ENCODE measurements at places on chromosomes 3 and 15. TPM values are rescaled to one million over a fixed set of nuclear protein-coding genes. Genes with fewer than 3 reads are reported as not detected.

DNA sequence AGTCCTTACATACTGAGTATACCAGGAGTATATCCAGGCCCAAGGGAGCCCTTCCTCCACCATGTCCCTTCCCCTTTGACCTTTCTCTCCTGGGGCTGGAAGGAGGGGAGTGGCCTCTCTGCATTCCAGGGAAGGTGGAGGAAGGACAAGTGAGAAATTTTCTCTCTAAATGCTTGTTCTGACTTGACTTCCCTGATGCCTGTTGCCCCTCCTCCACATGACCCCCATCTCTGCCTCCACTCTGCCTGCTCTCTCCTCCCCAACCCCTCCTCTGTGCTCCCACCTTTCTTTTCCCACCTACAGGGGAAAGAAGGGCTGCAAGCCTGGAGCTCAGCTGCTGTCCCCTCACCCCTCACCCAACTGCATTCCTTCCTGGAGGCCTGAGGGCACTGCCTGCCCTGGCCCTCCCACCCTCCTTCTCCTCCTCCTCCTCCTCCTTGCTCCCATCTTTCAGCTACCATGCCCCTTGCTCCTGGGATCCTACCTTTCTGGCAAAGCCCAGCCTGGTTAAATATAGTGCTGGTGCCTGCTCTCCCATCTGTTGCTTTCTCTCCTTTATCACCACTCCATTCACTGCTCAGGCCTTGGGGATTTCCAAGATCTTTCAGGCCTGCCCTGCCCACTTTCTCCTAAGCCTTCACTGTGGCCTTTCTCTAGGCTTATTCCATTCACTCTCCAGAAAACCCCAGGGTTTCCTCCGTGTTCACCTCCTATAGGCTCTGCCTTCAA lies 8.5 kb upstream of the DAG1 start:
- no peak for DNase-seq

Gene FBXW12
- not detected for total RNA-seq

Gene IMPG2
- 0.04 TPM for total RNA-seq

DNA sequence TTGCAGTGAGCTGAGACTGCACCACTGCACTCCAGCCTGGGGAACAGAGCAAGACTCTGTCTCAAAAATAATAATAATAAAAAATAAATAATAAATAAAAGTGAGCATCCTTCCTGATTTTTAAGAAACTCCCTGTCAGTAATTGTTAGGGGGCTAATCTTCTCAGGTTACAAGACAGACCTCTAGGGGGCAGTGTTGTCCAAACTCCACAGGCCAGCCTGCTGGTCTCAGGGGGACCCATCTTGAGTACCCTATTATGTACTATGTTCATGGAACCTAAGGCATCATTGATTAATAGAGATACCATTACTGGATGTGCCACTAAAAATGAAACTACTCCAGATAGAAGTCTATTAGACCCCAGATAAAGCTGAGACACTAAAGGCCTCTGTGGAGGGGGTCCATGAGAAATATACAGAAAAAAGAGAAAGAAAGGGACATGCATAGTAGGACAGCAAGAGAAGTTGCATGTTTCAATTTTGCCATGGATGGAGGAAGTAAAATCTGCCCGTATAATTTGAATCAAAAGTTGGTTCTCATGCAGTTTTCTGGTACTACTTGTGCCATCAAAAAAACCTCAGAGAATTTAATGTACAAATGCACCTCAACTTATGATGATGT lies 85.5 kb upstream of the CDV3 start:
- DNase-seq, result no peak

GRCh38 chr3:68817243-68817642 lies 115.1 kb downstream of the TAFA4 start:
- DNase-seq, result no peak

DNA sequence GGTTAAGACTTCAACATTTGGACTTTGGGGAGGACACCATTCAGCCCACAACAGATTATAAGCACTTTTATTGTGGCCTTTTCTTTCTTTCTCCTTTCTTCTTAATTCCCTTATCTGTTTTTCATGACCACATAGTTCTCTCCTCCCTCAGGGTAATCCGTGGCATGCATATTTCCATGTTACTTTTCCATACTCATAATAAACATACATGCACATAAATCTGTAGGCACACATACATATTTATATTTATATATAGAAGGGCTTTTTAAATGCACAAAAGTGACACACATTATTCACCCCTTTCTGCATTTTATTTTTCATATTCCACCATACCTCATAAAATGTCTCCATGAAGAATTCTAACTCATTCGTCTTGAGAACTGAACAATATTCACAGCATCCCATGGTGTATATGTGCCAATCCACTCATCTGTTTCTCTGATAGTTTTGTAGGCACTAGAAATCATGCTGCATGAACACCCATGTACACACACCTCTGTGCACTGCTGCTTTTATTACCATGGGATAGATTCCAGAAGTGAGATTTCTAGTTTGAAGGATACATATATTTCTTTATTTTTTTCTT lies 38.1 kb upstream of the GADL1 start:
- no peak for DNase-seq

DNA sequence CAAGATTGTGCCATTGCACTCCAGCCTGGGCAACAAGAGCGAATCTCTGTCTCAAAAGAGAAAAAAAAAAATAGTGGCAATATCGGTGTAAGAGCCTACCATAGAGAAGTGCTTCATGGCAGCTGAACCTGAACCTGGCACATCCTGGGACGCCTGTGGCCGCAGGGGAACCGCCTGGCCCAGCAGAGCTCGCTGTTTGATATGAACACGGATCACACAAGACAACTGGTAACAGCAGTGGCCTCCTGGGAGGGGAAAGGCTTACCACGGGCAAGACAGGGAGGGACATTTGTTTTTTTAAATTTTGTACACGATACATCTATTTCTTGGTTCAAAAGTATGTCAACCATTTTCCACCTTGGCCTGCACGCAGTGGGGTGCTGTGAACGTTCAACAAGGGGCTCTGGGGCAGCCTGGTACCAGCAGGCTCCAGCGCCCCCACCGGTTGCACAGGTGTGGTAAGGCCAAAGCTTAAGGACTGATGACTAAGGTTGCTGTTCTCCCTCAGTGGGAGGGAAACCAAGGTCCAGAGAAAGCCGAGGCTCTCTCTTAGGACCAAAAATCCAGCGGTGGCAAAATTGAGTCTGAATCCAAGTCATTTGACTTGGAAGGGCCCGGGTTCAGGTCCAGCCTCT lies 21.7 kb upstream of the EPHB3 start:
- no peak for DNase-seq

Gene VWA5B2
- total RNA-seq, result not detected

DNA sequence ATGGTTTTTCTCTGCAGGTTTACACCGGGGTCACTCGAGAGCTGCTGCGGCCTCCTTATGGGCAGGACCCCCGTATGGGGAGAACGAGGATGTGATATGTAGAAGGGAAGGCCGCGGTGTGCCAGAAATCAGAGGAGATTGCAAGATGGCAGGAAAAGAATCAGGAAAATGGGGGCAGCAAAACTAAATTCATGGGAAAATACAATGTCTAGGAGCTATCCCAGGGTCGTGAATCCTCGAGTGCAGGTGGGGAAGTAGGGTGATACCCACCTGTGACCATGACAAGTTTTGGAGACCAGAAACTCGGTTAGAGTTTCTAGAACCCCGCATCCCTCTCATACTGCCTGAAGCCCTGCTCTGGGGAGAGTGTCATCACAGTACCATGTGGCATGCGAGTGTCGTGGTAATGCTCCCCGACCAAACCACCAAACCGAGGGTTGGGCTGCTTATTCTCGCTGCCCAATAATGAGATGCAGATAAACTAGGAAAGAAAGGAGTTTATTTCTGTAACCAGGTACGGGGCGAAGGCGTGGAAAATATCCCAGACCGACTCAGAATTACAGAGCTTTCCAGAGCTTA lies 781 bp downstream of the TRNT1 start:
- DNase-seq, result peak; percentile 26

Gene HRG
- total RNA-seq, result not detected

DNA sequence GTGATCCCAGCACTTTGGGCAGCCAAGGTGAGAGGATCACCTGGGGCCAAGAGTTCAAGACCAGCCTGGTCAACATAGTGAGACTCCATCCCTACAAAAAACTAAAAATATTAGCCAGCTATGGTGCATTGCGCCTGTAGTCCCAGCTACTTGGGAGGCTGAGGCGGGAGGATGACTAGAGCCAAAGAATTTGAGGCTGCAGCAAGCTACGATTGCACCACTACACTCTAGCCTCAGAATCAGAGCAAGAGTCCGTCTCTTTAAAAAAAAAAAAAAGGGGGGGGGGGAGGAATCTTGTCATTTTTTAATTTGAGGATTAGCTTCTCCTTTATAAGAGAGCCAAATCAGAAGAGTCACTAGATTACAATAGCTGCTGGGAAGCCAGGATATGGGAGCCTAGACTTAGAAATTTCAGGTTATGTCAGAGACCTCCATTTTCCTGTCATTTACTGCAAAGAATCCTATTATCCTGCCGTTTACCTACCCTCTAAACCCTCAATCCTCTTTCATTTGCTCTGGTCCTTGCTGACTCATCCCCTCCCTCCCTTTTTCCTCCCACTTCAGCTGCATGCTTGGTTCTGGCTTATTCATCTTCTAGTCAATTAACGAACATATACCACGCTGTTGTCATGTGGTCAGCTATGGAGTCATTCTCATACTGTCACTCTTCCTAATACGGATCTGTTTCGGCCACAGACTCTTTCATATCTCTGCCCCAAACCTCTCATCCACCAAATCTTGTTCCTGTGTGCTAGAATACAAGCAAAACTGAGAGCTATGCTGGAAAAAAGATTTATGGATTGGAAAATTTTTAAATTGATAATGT lies 83.8 kb upstream of the PPIB start:
- no peak for DNase-seq

- no peak for DNase-seq
Measured at GRCh38 chr15:96038650-96039049, 291.9 kb upstream of the NR2F2 start.

DNA sequence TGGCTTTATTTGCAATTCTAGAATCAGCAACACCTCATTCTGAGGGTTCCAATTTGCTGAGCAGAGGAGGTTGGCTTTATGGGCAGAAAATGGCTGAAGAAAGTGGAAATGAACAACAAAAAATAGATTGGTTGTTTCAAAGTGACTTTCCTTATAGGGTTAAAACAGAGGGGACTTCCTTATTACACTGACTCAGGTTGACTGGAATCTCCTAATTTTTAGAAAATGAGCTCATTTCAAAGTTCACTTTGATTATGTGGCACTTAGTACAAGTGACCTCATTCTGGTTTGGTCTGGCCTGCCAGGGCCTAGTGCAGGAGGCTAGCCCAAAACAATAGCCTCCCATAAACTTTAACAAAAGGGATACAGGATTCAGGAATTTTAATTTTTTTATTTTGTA lies 41.4 kb downstream of the NFKBIZ start:
- DNase-seq, result no peak

DNA sequence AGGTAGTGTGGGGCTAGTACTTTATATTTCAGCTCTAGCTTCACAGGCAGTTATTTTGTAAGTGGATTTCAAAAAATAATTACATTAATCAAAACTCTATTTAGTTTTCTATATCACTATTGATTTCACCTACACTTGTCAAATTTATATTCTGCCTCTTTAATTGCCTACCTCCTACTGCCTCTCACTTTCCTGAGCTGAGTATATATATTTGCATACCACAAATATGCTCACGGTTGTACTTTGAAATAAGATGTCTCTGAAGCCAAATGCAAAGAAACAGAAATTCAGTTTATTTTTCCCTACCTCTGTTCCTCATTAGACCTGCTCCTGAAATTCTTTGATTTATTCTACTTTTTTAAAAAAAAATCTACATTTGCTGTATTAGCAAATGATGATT lies 309.3 kb upstream of the TGFBR2 start:
- DNase-seq, result no peak

Gene ALDH1L1
- total RNA-seq, result 7.0 TPM

GRCh38 chr3:17132286-17133115 lies 247.7 kb downstream of the PLCL2 start:
- no peak for DNase-seq

- no peak for DNase-seq
Measured at GRCh38 chr15:77980098-77980497, 97.4 kb downstream of the TBC1D2B start.

Gene SAMMSON
- not detected for total RNA-seq

Gene RPL29
- 1,191 TPM for total RNA-seq
